ENCODE measurements at places on chromosomes 13 and 19.

- H3K4me3 ChIP-seq = no peak overlapping the region
- peaks cover 41% of the 10 kb centered on the region for H3K4me1 ChIP-seq
- no peak for DNase-seq
- no peaks in the 10 kb centered on the region for H3K27me3 ChIP-seq
- H3K36me3 ChIP-seq = no peaks in the 10 kb centered on the region
Observed at GRCh38 chr13:44474122-44474910, 100.7 kb downstream of the SERP2 start.

GRCh38 chr13:43805071-43805468 lies 18.3 kb upstream of the ENOX1 start:
- DNase-seq = no peak
- no peaks in the 10 kb centered on the region for H3K36me3 ChIP-seq
- no peak overlapping the region for H3K27ac ChIP-seq
- H3K4me3 ChIP-seq = no peak overlapping the region
- H3K4me1 ChIP-seq = peaks cover 8% of the 10 kb centered on the region

DNA sequence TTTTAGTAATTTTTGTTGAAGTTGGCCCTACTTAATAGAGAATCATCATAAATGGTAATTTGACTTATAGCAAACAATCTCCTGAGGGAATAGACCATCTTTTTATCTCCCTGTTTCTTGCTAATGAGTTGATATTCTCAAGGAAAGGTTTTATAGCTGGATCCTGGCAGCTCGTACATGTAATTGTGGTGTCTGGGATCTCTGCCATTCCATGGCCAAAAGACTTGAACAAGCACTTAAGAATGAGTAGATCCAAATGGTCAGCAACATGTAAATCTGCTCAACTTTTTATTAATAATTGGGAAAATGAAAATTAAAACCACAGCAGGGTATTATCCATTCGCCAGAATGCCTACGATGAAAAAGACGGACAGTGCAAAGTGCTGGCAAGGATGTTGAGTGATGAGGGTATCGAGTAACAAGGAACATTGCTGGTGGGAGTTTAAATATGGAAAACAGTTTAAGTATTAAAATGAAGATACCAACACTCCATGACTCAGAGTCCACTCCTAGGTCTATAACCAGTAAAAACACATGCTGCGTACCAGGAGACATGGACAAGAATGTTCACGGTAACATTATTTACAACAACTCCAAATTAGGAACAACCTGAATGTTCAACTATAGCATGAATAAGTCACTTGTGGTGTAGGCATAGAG lies 5.1 kb upstream of the GPR18 start:
- DNase-seq = no peak
- no peaks in the 10 kb centered on the region for H3K4me1 ChIP-seq
- peaks cover 3% of the 10 kb centered on the region for H3K36me3 ChIP-seq
- H3K27me3 ChIP-seq = no peaks in the 10 kb centered on the region

DNA sequence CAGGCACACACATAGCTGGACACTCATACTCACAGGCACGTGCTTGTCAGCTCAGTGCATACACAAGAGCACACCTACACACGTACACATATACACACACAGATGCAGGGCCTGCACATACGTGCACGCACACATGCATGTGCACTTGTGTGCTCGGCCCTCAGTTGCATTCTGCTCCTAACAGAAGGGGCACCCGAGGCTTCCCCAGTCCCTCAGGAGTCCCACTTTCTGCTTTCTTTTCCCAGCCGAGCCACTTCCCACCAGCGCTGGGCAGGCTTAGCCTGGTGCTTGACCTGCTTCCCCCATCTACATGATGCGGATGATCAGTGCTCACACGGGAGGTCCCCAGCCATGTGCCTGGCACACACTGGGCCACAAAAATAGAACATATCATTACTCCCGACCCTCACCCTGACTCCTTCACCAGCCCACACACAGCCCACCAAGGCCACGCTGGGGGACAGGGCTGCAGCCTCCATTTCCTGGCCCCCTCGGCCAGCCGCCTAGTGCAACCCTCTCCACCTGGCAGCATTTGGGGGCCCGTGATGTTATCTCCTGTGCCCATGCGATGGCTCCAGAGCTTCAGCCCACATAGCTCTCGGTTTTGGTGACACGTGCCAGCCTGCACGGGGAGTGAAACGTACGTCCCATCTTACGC lies 125.2 kb upstream of the SPACA7 start:
- no peak for DNase-seq
- no peaks in the 10 kb centered on the region for H3K36me3 ChIP-seq
- peaks cover 55% of the 10 kb centered on the region for H3K27me3 ChIP-seq
- no peak overlapping the region for H3K27ac ChIP-seq
- no peak overlapping the region for H3K4me3 ChIP-seq

DNA sequence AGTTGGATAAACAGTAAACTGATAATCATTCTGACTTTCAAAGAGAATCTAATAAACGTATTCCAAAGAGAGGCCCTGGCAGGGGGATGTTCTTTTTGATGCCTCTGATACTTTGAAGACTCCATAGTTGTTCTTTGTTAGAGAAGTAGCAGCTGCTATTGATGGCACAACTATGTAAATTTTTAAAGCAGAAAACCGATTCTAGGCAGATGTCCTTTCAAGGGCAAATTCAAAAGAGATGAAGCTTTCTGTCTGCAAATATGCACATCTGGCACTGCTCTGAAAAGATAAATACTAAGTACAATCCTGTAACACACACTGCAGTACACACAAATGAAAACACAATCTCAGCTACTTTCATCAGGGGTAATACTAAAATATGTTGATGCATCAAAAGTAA lies 250.1 kb downstream of the VWA8 start:
- no peak overlapping the region for H3K4me3 ChIP-seq
- DNase-seq = no peak
- H3K27ac ChIP-seq = no peak overlapping the region
- H3K4me1 ChIP-seq = peaks cover 22% of the 10 kb centered on the region
- H3K27me3 ChIP-seq = no peaks in the 10 kb centered on the region

DNA sequence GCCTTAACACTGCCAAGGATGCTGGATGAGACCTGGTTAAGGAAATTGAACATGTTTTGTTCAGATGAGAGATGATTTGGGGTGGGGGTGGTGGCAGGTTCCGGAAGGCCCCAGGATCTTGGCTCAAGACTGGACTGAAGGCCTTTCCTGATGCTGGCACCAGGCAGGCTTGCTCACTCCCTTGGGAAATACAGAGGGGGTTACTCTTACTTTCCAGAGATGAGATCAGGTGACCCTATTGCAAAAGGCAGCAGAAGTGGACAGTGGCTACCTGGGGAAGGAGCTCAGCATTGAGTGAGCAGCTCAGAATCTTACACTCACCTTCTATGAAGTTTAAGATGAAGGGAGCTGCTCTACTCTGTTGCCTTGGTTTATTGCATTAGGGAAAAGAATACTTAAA lies 10.8 kb downstream of the GATAD2A start:
- peaks cover 8% of the 10 kb centered on the region for H3K36me3 ChIP-seq
- no peak overlapping the region for H3K4me3 ChIP-seq
- H3K4me1 ChIP-seq = peaks cover 17% of the 10 kb centered on the region
- H3K27me3 ChIP-seq = no peaks in the 10 kb centered on the region
